Stimulated activated CD8-positive, alpha-beta memory T cell treated with anti-CD3 and anti-CD28 coated beads, Interleukin-2, amount 100 ng/mL, for 48 hours (primary cell): ENCODE measurements at places on chromosomes 4 and X.

GRCh38 chr4:51884606-51885005 is 41.7 kb downstream of the DCUN1D4 start:
- no peak for DNase-seq

DNA sequence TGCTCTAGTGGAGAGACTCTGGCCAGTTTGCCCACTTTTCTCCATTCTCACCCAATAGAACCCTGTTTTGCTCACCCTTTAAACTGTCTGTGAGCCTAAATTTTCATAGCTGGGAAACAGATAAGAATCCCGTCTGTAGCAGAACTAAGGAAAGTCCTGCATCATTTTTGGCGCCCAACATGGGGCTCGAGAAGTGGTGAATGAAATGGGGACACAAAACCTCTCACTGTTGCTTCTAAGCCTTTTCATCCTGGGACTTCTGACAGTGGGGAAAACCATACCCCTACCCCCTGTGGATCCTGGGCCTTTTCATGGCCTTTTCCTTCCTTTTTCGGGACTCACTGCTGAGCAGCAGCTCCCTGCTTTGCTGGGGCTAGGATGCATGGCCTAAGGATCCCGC is 189.9 kb downstream of the INPP4B start:
- no peak for DNase-seq

- no peak for DNase-seq
Measured at GRCh38 chr4:41575207-41575606, 37.2 kb downstream of the LIMCH1 start.

DNA sequence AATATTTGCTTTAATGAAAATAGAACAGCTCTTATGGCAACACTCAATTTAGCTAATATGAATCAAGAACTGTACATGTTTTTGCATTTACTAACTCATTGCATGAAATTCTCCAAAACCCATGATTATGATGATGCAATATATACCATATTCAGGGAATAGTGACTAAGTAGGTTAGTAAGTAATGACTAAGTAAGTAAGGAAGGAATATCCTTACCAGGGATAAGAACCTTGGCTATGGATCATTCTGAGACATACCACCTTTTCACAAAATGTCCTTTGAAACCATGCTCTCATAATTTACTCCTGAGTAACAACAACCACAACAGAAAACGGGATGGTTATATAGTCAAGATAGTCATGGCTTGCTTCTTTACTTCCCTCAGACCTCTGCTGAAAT is 1513.0 kb downstream of the STIM2 start:
- no peak for DNase-seq

DNA sequence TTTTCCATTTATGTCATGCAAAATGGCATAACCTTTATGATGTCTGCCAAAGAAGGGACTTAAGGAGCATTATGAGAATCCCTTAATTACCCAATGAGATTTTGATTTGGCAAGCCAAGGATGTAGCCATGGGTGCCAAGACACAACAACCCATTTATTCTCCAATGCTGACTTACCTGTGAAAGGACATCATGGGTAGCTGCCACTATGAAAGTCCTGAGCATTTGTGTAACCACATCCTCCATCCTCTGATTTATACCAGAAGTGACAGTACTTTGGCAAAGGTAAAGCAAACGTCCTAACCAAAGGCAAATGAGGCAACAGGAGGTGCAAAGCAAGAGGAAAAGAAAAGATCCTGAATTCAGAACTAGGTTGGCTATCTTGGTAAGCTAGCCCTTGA is 87.3 kb upstream of the EMCN start:
- DNase-seq: no peak

GRCh38 chr4:80007745-80008149 is 65.3 kb downstream of the ANTXR2 start:
- no peak for DNase-seq

- no peak for DNase-seq
Measured at GRCh38 chr4:143302536-143302935, 34.1 kb upstream of the GAB1 start.

DNA sequence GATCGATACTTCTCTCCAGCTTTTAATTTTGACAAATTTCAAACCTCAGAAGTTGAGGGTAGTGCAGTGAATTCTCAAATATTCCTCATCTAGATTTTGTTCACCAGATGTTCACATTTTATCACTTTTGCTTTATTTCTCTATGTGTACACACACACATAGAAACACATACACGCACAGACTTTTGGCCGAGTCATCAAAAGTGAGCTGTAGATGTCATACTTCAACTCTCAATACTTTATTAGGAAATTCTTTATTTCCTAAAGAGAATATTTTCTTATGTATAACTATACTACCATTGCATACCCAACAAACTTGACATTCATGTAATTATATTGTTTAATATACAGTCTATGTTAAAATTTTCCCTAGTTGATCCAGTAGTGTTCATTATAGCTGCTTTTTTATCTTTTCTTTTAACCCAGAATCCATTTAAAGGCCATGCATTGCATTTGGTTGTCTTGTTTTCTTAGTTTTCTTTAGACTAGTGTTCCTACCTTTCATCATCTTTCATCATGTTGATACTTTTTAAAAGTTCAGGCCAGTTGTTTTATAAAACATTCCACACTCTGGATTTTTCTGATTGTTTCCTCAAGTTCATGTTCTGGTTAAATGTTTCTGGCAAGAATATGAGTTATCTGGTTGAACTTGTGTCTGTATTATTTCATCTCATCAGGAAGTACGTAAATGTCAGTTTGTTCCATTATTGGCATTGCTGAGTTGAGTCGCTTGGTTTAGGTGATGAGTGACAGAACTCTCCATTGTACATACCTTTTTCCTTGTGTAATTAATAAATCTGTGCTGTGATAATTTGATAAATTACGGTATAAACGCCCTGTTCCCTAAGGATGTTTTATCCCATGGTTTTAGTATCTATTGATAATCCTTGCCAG is 94.1 kb upstream of the TLR2 start:
- DNase-seq: no peak

- DNase-seq: no peak
Measured at GRCh38 chr4:94976371-94977011, 218.7 kb downstream of the BMPR1B start.

- DNase-seq: no peak
Measured at GRCh38 chr4:111435986-111436744, 709.1 kb upstream of the FAM241A start.

DNA sequence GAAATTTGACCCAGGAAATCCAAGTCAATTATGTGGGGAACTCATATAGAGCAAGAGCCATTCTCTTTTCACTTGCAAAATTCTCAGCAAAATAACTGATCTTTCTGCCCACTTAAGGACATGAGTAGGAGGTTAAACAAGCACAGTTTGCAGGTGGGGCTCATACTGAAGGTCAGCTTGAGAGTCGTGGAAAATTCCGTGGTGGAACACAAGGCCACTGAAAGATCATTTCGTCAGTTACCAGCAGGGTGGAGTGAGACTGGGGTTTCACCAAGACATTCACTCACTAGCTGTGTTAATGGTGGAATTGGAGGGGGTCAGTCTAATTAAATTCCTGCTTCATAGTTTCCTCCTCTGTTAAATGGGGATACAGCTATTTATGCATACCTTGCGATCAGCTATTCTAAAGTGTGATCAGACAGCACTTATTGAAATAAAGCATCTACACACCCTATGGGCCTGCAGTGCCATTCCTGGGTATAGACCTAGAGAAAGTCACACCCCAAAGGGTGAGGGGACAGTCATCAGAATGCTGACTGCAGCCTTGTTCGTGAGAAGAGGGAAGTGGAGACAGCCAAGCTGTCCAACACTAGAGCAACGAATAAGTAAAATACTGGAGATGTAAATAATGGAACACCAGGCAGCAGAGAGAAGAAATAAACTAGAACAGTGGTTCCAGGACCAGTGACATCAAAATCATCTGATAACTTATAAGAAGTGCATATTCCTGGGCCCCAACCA is 42.7 kb upstream of the CLNK start:
- no peak for DNase-seq
